Tibial nerve (tissue), 4 donors: ENCODE measurements at places on chromosomes 5 and 9. TPM values are rescaled to one million over a fixed set of nuclear protein-coding genes. Genes with fewer than 3 reads are reported as not detected.

The CTXN3 gene
- total RNA-seq = not detected

GRCh38 chr9:107172160-107172978 is 110.7 kb upstream of the RAD23B start:
- peak; percentile 64 for DNase-seq

DNA sequence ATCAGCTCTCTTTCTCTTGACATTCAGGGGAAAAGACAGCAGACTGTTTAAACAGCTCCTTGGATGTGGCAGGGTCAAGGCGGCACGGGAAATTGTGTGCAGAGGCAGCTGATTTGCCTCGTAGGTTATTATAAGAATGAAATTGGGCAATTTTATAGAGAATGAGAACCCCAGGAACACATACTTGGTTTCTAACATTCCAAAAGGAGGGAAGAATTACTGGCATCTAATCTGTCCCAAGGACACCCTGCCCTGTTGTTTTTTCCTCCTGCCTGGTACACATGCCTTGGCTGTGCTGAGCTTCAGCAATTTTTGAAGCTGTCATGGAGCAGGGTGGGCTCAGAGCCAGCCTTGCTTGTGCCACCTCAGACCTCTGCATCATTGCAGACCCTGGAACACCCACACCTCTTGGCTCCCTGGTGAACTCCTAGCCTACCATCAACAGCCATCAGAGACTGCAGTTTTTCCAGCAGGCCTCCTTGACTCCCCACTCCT is 143.6 kb downstream of the BOD1 start:
- DNase-seq = no peak

DNA sequence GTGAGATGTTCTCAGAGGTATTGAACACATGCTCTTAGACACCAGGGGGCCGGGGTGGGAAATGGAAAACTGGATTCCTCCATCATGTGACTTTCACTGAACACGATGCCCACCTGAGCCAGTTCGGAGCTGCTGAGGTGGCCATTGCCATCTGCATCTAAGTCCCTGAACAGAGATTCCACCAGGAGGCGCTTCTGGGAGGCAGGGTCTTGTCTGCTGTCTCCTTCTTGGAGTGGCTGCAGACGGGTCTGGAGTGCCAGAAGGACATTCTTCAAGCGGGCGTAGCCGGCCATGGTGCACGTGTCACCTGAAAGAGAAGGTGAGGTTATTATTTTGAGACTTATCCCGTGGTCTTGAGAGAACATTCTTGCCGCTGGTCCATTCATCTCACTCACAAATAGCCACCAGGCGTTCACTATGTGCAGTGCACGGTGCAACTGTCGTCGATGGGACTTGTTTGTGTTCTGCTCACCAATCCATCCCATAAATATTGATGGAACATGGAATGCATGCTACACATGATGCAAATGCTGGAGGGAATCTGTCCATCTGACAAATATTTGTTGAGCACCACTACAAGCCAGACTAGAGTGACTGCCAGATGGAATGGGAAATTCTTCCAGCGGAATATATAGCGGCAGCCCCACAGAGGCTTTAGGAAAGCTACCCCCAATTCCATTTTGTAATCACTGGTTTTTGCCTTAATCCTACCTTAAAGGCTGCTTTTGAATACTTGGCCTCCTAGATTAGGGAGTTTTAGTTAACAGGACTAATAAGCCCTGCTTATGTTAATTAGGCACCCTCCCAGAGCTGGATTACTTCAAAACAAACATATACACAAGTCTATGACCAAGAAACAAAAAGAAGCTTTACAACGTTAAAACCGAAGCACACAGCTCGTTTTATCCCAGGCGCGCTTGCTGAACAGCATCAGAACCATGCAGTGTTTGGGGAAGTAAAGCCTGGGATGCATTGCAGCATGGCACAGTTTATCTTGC is 264.8 kb downstream of the HSPA4 start:
- DNase-seq = no peak

The CCNO gene
- total RNA-seq = not detected

The STPG3 gene
- total RNA-seq = not detected
